ENCODE measurements at places on chromosomes 5 and 9.

GRCh38 chr9:33105959-33106358 lies 29.5 kb upstream of the SMU1 start:
- DNase-seq, result no peak

DNA sequence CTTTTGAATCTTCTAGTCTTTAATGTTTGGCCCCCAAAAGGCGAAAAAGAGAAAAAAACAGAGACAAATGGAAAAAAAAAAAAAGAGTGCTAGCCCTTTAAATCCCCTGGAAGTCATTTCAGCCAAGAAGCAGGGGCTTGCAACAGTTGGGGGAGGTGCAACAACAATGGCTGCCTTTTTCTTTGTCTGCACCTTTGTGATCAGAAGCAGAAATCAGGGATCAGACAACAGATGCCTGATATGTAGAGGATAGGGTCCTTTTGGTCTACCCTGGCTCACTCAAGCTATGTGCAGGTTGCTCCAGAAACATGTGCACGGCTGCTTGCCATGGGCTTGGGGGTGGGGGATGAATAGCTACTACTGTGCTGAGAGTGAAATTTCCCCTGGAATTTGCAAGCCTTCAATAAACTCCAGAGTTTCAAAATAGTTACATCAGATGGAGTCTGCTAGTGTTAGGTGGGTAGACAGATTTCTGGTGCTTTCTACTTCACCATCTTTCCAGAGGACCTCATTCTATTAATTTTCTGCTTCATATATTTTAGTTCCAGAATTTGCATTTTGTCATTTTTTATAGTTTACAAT lies 150.9 kb downstream of the FGF18 start:
- no peak for DNase-seq

- no peak for DNase-seq
Measured at GRCh38 chr9:86470326-86470725, 116.1 kb upstream of the TUT7 start.

DNA sequence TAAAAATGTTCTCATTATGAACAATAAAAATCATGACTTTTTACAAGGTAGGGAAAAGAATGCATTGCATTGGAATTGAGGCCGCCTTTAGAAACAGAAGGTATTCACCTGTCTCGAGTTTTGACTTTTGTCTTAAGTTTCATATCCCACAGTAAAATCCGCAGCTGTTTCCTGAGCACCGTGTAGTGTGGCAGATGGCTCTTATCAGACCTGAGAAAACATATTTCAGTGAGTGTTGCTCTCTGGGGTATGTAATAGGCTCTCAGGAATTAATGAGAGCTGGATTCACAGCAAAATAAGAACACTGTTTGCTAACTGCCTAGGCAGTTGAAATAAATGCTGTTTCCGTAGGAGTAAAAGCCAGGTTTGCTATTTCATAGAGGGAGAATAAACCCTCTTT lies 221.4 kb downstream of the CFAP90 start:
- DNase-seq, result no peak

- no peak for DNase-seq
Measured at GRCh38 chr9:90640361-90640760, 2.3 kb downstream of the DIRAS2 start.

GRCh38 chr5:68424799-68425537 lies 209.4 kb downstream of the PIK3R1 start:
- DNase-seq, result no peak

GRCh38 chr5:32135086-32135485 lies 39.0 kb downstream of the GOLPH3 start:
- DNase-seq, result no peak

DNA sequence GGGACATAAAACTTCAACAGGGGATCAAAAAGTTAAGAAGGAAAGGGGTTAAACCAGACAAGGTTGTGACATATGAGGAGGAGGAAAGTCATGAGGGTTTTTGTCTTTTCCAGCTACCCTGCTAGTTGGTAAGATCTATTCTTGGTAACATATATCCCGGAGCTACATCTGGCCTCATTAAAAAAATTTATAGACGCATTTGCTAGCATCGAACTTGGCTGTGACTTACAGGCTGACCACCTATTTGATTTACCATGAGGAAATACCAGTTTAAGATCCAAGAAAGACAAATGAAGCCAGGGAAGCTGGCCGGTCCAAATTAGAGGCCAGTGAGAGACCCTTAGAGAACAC lies 87.6 kb upstream of the NIPAL4 start:
- no peak for DNase-seq

DNA sequence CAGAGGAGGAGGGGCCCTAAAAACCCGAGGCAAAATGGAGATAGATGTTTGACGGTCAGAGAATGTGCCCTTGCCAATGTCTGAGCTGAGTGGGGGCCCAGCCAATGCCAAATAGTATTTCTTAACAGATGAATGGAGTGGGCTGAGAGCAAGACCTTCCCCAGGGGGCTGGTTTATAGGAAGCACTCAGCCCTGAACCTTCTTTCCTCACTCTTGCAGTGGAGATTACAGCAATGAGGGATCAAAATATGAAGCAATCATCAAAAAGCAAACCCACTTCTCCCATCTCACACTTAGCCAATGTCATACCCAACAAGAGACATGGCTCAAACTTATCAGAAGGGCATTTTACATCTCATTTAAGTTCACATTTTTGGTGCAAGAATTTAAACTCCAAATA lies 350.3 kb downstream of the GADD45G start:
- no peak for DNase-seq

DNA sequence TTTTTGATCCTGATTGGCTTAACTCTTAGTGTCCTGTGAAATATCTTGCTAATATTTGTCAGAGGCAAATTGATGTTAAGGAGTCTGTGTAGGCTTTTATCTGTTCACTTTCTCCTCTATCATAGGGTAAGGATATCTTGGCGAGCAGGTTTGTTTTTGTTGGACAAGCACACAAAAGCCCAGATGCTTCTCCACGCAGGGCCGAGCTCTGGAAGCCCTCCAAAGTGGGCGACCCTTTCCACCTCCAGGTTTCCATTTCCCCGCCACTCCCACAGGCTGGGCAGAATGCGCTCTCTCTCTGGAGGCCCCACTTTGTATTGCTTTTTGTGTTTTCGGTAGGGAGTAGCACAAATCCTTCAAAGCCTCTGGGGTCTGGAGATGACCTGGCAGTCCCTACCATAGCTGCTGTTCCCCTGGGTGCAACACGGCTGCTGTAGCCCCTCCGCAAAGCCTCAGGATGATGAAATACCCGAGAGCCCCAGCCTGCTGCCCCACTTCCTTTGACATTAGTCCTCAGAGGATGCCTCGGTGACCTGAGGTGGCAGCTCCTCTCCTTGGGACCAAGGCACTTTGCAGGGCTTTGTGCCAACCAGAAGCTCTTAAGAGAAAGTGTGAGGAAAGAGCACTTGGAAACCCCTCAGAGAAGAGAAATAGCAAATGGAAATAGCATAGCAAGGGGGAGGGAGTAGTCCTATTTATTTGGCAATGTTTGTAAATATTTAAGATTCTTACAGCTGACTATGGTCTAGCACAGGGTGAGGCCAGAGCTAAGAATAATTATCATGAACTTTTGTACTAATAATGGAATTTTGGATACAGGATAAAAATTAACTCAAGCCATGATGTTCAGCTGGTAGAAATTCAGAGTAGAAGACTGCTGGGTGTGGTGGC lies 122.8 kb downstream of the ARHGEF28 start:
- DNase-seq, result no peak

GRCh38 chr9:121930956-121931355 lies 162.2 kb downstream of the TTLL11 start:
- DNase-seq, result no peak

DNA sequence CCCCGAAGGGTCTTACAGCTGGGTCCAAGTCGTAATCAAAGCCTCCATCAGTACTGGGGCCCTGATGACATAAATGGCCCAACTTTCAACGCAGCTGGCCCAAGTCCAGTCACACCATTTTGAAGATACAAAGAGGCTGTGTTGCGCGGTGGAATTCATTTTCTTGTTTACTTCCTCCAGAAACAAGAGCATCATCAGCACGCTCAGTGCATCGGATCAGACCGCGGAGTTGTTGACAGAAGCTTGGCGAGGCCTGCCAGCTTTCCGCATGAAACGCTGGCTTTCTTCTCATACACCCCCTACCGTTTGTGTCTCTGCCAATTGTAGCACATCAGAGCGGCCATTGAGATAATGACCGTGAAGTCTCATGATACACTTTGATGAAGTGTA lies 101.7 kb upstream of the SPATA31D4 start:
- DNase-seq, result no peak
